ENCODE measurements at places on chromosomes 1 and 21.
A peak's percentile ranks its signal among the peaks of the same experiment; 100 is the strongest.

GRCh38 chr1:5911871-5912271, 80.4 kb downstream of the NPHP4 start:
- no peak for DNase-seq

DNA sequence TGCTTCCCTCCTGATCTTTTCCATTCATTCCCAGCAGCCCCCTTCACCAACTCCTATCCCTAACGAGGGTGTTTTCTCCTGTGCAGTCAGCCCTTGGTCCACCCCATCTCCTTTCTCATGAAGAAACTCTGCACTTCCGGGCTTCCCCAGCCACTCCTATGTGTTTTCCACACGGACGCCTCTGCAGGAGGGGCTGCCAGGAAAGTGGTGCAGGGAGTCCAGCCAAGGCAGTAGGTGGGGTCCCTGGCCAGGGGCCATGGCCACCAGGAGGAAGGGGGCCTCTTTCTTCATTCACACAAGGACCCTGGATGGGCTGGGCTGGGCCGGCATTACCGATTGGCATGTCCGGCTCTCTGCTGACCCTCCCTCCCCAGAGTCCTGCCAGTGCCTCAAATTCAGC, 72.8 kb upstream of the EFHD2 start:
- DNase-seq: no peak

DNA sequence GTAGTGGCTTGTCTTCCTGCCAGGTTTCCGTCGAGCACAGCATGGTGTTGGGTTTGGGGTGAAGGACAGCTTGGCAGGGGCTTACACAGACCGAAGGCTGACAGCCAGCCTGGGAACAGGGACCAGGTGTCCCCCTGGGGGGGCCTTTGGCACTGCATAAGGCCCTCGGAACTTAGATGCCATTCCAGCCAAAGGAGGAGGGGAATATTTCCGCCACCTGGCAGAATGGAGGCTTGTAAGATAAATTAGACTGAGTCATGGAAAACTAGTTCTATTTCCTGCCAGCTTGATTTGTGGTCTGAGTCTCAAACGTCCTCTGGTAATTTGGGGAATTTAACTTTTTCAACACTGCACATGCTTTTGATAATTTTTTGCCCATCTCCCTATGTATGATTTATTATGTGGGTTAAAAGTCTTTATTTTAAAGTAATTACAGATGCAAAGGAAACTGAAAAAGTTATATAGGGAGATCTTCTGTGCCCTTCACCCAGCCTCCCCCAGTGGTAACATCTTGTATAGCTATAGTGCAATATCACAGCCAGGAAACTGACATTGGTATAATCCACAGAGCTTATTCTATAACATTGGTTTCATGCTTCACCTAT, 11.5 kb upstream of the TMEM51 start:
- no peak for DNase-seq

DNA sequence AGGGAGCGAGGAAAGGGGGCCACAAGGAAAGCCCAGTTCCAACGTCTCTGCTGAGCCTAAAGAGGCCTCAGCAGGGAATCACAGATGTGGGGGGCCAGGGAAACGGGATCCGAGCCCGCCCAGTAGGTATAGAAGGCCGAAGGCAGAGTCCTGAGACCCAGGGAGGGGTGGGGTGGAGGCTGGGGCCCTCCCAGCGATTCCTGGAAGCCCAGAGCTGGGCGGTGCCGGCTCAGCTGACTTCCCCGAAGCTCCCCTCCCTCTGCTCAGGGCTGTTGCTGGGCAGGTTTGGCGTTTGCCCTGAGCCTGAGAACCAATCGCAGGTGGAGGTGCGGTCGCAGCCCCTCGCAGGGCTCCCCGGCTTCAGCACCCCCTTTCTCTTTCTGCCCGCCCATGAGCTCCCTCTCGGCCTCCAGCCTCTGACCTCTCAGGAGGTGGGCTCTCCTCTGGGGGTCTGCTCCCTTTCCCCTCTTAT, 12.8 kb downstream of the ADAMTSL4 start:
- peak; percentile 92 for DNase-seq

DNA sequence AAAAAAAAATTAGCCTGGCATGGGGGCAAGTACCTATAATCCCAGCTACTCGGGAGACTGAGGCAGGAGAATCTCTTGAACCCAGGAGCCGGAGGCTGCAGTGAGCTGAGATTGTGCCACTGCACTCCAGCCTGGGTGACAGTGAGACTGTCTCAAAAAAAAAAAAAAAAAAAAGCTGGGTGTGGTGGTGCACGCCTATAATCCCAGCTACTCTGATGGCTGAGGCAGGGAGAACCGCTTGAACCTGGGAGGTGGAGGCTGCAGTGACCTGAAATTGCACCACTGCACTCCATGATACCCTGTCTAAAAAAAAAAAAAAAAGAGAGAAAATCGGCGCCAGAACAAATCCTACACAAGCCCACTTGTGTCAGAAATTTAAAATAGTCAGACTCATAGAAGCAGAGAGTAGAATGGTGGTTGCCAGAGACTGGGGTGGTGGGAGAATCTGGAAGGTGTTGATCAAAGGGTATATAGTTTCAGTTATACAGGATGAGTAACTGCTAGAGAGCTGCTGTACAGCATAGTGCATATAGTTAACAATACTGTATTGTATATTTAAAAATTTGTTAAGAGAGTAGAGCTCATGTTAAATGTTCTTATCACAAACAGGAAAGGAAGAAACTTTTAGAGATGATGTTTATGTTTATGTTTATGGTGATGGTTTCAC, 9.6 kb downstream of the DIP2A start:
- DNase-seq: no peak

Data from right lung (tissue), 10 donors.